ENCODE measurements at places on chromosomes 3 and 15.

DNA sequence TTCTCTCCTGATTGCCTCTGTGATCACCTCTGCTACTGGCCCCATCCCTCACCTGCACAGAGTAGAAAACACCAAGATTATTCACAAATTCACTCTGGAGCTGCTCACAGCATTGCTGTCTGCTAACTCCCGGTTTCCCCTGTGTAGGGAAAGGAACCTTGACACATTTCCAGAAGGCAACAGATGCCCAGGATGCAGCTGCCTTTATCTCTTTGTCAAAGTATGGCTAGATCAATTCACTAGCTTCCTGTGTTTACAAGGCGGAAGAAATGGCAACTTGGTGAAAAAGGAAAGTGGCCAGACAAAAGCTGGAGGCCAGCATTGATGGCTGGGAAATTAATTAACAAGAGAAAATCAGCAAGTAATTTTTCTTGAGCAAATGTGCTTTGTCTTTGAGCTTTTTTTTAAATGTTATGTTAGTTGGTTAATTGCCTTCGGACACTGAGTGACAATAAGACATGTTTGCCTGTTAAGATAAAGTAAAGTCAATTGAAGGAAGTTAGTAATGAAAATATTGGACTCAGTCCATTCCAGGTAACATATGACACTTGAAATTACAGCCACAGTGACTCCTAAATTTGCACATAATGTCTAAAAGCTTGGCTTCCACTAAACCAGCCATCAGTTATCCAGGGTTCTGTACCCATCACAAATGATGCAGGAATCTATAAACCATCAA lies 394.6 kb upstream of the IL12A start:
- DNase-seq = no peak

DNA sequence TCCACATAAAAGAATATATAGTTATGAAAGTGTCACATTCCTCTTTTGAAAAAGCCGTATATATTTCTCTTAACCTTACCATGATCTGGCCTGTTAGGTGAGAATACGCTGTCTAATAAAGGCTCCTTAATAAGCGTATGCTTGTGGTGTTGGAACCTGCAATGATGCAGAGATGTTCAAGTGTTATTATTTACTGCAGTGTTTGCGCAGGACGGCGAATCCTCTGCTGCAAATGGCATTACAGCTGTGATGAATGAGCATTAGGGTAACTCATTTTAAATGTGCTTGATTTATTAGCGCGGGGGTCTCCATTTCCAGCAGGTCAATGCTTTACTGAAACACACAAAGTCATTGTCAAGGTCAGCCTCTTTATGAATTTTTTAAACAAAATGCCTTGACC lies 94.6 kb downstream of the CDIN1 start:
- no peak for DNase-seq

- DNase-seq = no peak
Observed at GRCh38 chr3:127915937-127916493, 983 bp downstream of the KBTBD12 start.

- DNase-seq = no peak
Observed at GRCh38 chr3:65776494-65776893, 262.2 kb downstream of the MAGI1 start.

DNA sequence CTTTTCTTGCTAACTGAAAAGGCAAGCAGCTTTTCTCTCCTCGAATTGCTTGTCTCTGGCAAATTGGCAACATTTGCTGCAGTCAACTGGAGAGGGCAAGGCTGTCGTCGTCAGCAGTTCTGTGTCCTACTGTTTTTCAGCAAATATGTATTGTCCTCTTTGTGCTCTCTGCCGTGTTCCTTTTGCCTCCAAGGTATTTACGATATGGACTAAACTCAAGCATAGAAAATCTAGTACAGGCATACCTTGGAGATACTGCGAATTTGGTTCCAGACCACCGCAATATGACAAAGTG lies 558 bp upstream of the SLC30A4 start:
- no peak for DNase-seq

- no peak for DNase-seq
Observed at GRCh38 chr3:128174675-128175590, 21.7 kb downstream of the EEFSEC start.

GRCh38 chr3:143236226-143236964 lies 116.8 kb downstream of the CHST2 start:
- no peak for DNase-seq

GRCh38 chr3:158127250-158128219 lies 17.6 kb downstream of the RSRC1 start:
- no peak for DNase-seq

DNA sequence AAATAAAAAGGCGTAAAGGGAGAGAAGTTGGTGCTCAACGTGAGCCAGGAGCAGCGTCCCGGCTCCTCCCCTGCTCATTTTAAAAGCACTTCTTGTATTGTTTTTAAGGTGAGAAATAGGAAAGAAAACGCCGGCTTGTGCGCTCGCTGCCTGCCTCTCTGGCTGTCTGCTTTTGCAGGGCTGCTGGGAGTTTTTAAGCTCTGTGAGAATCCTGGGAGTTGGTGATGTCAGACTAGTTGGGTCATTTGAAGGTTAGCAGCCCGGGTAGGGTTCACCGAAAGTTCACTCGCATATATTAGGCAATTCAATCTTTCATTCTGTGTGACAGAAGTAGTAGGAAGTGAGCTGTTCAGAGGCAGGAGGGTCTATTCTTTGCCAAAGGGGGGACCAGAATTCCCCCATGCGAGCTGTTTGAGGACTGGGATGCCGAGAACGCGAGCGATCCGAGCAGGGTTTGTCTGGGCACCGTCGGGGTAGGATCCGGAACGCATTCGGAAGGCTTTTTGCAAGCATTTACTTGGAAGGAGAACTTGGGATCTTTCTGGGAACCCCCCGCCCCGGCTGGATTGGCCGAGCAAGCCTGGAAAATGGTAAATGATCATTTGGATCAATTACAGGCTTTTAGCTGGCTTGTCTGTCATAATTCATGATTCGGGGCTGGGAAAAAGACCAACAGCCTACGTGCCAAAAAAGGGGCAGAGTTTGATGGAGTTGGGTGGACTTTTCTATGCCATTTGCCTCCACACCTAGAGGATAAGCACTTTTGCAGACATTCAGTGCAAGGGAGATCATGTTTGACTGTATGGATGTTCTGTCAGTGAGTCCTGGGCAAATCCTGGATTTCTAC lies at the start of gene RARB:
TSS of gene RARB (plus strand) at position 322 of the 847 bp plus-strand sequence. CDS start at position 791, 469 bp downstream.
- DNase-seq = no peak

GRCh38 chr3:51974963-51975851 lies at the start of gene ABHD14A:
Gene ABHD14A (plus strand): TSS chr3:51975064. CDS start chr3:51975136, 72 bp downstream.
- no peak for DNase-seq

- DNase-seq = no peak
Observed at GRCh38 chr3:9414826-9415225, 17.4 kb downstream of the SETD5 start.

DNA sequence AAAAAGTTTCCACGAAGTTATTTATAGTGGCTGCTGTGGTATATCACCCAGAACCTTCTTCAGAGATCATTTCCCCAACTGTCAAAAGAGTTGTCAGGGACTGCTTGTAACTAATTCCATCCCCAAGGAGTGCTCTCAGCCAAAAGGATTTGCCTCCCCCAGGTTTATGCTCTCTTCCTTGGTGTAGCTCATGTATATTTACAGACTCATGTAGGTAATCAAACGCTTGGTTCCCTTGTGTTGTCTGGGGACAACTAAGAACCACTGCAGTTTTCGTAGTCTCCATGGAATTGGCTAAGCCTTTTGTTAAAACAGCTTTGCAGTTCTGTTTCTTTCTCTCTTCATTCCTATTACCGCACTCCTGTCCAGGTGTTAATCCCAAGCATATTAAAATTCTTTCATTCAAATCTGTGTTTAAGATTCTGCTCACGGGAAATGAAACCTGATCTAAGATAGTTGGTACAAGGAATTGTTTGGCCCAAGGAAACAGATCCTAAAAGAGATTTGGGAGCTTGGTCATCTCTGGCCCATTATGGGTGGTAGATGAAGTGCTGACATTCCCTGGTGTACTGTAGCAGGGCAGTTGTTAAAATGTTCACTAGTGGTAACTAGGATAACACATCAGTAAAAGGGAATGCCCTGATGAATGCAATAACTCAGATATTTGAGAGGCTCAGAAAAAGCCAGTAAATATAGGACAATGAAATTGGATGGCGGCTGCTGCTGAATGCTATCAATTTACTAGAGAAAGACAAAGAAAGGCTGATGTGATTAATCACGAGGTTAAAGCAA lies 361.3 kb upstream of the GBE1 start:
- DNase-seq = no peak

DNA sequence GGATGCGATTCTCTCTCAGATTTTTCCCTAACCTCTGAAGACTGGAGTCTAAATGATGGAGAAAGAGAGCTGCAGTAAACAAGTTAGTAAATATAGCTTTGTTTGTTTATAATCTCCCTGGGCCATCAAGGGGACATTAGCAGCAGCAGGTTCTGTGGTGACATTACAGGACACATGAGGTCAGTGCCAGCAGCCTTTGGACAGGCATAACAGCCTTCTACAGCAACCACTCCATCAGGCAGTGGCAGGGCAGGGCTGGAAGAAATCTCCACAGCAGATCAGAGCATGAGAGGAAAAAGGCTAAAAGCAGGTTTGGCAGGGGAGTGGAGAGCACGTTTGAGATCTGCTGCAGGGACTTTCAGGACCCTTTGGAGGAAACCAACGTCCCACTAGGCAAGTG lies 127.6 kb upstream of the ACP3 start:
- DNase-seq = no peak

- peak; percentile 36 for DNase-seq
Observed at GRCh38 chr3:187750006-187750512, 4.8 kb upstream of the BCL6 start.

GRCh38 chr3:33240261-33240660 lies 21.7 kb upstream of the SUSD5 start:
- no peak for DNase-seq

DNA sequence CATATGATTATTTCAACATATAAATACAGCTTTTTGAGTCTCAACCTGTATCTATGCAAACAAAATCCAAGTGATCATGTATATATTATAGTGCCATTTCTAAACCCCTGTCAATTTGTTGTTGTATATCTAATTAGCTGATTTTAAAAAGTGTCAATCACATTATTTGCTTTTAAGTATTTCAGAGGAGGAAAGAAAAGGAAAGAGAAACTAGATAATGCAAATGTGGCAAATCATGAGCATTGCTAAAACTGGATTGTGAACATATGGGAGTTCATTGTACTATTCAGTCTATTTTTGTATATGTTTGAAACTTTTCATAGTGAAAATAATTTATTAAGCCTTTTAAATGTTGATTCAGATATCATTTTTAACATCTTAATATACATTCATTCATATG lies 190.7 kb downstream of the ZIC4 start:
- no peak for DNase-seq

GRCh38 chr3:34511891-34512290 lies 713.5 kb downstream of the PDCD6IP start:
- no peak for DNase-seq

- DNase-seq = no peak
Observed at GRCh38 chr3:97686258-97686657, 78.3 kb upstream of the ARL6 start.

DNA sequence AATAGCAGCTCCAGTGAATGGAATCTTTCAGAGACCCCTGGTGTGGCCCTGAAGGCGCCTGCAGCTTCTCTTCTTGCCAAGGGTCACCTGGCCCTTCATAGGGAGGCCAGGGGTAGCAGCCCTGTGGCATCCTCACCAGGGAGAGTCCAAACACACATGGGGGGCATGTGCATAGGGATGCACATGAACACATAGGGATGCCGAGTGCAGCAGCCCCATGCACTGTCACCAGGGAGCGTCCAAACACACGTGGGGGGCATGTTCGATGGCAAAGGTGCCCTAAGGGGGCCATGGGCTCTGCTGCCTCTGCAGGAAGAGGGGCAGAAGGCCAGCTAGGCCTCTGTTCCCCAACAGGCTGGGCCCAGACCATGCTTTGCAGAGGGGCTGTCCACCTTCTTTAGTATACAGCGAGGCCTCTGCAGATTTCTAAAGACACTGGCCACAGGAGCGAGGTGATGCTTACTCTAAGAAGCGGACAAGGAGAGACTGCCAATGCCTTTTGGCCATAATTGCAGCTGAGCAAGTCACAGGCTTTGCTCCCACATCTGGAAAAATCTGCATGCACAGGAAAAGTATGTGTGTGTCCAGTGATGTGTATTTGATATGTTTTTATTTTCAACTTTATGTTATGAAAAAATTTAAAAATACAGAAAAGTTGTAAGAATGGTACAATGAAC lies 21.0 kb downstream of the ANAPC13 start:
- no peak for DNase-seq

- no peak for DNase-seq
Observed at GRCh38 chr3:188822411-188822810, 349.4 kb upstream of the TPRG1 start.

- DNase-seq = no peak
Observed at GRCh38 chr3:43873723-43874122, 183.0 kb downstream of the ABHD5 start.

- no peak for DNase-seq
Observed at GRCh38 chr15:79620112-79620857, 188.1 kb downstream of the MINAR1 start.

DNA sequence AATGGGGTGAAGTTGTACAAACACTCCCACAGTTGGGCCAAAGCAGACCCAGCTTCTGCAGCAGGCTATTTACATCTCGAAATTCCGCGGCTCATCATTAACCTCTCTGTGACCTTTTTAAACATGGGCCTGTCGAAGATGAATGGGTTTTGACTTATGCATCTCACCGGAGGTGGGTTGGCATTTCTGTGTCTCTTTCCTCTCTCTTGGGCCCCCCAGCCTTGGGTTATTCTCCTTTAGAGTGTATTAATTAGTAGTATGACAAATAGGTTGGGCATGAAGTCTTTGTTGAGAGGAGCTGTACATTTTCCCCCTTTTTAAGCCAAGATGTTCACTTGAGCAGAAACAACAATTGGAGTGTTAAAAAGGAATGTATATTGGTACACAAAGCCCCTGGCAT lies 9.8 kb downstream of the SMAD6 start:
- DNase-seq = no peak

DNA sequence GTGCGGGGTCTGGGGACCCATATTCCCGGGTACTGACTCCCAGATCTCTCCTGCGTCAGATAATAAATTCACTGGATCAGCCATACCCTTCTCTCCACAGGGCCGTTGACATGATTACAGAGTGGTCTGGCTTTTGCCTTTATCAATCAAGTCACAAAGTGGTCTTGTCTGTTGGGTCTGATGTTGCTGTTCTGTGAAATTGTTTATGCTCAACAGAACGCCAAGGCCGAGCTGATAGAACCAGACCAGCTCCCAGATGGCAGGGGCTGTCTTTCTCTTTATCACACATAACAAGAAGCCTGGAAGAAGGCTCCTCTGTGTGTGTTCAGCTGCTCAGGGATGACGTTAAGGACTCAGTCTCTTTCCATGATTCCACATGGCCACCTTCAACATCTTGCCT lies 751 bp upstream of the DCLK3 start:
- no peak for DNase-seq
